ENCODE measurements at places on chromosomes 16 and 17.

DNA sequence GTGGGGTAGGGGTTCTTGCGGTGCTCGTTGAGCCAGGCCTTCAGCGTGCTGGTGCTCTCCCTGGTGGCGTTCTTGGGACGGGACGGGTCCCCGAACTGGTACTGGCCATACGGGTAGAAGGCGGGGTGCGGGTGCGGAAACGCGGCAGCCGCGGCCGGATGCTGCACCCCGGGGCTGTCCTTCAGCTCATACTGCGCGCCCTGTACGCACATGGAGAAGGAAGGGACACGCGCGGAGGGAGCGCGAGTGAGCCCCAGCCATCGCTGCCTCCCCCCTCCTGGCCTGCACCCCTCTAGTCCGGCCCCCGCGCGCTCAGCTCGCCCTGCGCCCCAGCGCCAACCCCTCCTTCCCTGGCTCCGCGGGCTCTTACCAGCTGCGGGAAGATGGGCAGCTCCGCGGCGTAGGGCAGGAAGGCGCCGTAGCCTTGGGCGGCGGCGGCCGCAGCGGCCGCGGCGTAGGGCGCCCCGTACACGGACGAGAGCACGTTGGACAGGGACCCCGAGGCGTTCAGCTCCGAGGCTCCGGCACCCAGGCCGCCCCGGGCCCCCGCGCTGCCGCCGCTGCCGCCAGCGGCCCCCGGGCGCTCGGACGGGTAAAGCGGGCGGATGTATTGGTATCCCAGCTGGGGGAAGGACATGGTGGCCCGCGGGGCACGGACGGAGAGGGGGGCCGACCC lies 1.0 kb downstream of the IRX3 start:
- peaks cover 17% of the 10 kb centered on the region for H3K4me1 ChIP-seq
- no peak for DNase-seq
- H3K36me3 ChIP-seq, result no peaks in the 10 kb centered on the region
- H3K27ac ChIP-seq, result no peak overlapping the region
- H3K27me3 ChIP-seq, result peaks cover 63% of the 10 kb centered on the region

- no peak overlapping the region for H3K27ac ChIP-seq
- no peak for DNase-seq
- H3K36me3 ChIP-seq, result no peaks in the 10 kb centered on the region
- H3K4me3 ChIP-seq, result no peak overlapping the region
- peaks cover 7% of the 10 kb centered on the region for H3K27me3 ChIP-seq
These were observed 31.7 kb downstream of the NAGPA start for GRCh38 chr16:5001986-5002385.

DNA sequence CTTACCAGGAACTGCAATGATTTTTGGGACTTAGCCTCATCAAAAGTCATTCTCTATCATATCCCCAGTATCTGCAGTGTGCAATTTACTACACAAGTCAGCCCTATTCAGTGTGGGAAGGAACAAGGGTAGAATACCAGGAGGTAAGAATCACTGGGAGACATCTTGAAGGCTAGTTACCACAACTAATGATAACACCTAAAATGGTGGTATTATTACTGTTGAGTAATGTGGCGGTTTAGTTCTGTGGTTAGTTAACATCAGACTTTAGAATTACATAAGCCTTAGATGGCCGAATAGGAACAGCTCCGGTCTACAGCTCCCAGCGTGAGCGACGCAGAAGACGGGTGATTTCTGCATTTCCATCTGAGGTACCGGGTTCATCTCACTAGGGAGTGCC lies 567.9 kb upstream of the CDH11 start:
- no peaks in the 10 kb centered on the region for H3K27me3 ChIP-seq
- no peak for DNase-seq
- H3K27ac ChIP-seq, result no peak overlapping the region

- H3K27ac ChIP-seq, result no peak overlapping the region
- no peak for DNase-seq
- H3K4me1 ChIP-seq, result no peaks in the 10 kb centered on the region
- H3K27me3 ChIP-seq, result peaks cover 13% of the 10 kb centered on the region
- H3K4me3 ChIP-seq, result no peak overlapping the region
These were observed 236.1 kb upstream of the C16orf82 start for GRCh38 chr16:26830428-26831127.

DNA sequence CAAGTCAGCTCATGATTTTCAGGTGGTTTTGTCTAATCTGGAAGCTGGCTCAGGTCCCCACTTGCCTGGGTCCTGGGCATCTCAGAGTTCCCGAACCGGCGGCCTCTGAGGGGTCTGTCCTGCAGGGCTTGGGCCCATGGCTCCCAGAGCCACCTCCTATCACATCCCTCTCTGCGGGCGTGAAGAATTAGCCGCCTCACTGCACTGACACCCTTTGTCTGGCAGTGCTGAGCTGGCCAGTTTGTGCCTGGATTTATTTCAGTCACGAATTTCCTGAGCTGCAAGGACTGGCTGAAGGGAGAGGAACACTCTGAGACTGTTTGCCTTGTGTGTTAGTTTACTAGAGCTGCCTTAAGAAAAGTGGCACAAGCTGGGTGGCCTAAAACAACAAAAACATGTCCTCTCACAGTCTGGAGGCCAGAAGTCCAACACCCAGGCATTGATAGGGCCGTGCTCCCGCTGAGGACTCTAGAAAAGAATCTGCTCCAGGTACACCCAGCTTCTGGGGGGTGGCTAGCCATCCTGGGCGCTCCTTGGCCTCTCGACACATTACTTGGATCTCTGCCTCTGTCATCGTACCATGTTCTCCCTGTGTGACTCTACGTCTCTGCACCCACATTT lies 217.5 kb upstream of the DYNLRB2 start:
- no peaks in the 10 kb centered on the region for H3K36me3 ChIP-seq
- DNase-seq, result no peak
- H3K27ac ChIP-seq, result no peak overlapping the region
- H3K4me1 ChIP-seq, result no peaks in the 10 kb centered on the region

DNA sequence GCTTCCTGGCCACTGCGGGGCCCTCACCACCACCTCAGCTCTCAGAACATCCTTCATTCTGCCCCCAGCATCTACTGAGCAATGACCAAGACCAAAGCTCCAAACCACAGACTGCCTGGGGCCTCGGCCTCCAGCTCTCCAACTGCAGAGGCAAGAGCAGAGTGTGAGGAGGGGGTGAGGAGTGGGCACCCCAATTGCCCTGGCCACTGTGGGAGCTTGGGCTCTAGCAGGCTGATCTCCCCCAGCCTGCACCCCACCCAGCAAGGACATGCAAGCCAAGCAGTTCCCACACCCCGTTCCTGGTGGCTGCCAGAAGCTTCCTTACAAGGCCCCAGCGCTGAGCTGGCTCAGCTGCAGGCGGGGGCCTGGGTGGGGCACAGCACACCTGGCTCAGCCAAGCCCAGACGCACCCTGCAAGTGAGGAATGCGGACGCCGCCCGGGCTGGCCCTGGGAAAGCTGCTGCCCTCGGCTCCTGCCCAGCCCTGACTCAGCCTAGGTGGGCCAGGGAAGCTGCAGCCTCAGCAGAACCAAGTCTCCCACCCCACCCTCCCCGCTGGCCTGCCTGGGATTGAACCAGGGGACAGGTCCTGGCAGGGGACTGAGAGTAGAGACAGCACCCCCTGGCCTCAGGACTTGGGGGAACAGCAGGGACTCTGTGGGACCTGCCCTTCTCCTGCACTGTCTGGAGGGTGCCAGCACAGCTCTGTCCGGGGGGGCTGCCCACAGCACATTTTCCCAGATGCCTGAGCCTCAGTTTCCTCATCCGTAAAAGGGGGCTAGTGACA lies 29.7 kb upstream of the KRT17 start:
- H3K4me3 ChIP-seq, result no peak overlapping the region
- peaks cover 3% of the 10 kb centered on the region for H3K27me3 ChIP-seq
- DNase-seq, result no peak
- no peak overlapping the region for H3K27ac ChIP-seq
- H3K36me3 ChIP-seq, result no peaks in the 10 kb centered on the region

- H3K4me3 ChIP-seq, result no peak overlapping the region
- DNase-seq, result no peak
- no peak overlapping the region for H3K27ac ChIP-seq
- no peaks in the 10 kb centered on the region for H3K4me1 ChIP-seq
- no peaks in the 10 kb centered on the region for H3K36me3 ChIP-seq
These were observed 382.8 kb downstream of the SEC14L1 start for GRCh38 chr17:77523540-77523939.

DNA sequence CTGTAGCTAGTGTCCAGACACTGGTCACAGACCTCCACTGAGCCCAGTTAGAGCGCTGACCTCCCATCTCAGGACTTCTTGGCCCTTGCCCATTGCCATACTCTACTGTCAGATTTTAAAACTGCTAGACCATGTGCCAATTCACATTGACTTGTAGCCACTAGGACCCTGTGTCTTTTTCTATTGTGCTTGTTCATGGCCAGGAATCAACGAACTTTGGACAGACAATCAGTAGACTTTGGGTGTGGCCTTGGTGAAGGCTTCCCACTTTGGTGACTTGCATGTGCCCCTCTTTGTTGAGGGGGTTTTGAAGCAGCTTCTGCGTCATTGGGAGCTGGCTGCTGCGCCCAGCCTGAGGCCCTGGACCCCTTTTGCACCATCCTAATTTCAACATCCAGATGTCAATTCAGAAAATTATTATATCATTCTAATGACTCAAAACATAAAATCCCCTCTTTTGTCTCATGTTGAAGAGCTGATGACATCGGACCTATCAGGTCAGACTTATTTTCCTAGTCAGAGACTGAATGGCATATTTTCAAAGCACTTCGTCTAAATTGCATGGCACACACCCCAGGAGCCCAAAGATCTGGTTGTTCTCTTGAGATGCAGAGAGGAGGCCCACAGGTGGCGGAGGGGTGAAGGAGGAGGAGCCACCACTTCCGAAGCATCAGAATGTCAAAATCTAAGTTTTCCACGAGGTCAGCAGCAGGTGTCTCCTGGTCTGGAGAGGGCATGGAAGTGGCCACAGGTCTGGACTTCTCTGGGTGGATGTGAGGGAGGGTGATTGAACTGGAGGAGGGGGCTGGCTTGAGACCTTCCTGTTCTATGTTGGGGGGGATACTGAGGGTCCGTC lies 93.4 kb upstream of the CBX4 start:
- peaks cover 89% of the 10 kb centered on the region for H3K4me1 ChIP-seq
- H3K36me3 ChIP-seq, result peaks cover 2% of the 10 kb centered on the region
